ENCODE measurements at places on chromosomes 11 and 22.

DNA sequence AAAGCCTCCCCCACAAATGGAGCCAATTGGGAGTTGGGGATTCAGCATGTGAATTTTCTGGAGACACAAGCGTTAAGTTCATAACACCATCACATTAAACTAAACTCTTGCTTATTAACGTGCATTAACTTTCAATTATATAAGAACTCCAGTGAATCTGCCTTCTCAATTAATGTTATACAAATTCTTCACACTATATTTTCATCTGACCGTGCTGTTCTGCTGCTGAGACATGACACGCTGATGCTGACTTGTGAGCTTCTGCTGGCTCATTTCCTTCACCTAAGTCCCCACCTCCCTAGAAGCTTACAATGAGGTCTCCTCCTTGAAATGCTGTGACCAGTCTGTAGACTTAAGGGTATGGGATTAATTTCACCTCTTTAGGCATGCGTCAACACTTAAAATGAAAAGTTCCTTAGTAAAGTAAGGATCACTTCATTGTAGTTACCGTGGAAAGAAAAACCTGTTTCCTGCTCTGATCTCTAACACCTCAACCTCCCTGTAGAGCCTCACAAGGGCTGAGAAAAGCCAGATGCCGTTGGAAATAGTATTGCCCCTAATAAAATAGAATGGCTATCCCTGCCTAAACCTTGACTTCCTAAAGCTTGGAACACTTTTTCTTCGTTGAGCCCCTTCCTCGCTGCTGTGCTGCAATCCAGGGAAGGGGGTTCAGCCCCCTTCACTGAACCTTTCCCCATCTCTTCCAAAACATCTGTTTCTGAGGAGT, 2.2 kb downstream of the HBG2 start:
- no peaks in the 10 kb centered on the region for H3K27me3 ChIP-seq
- no peaks in the 10 kb centered on the region for H3K4me1 ChIP-seq
- no peak overlapping the region for H3K4me3 ChIP-seq

DNA sequence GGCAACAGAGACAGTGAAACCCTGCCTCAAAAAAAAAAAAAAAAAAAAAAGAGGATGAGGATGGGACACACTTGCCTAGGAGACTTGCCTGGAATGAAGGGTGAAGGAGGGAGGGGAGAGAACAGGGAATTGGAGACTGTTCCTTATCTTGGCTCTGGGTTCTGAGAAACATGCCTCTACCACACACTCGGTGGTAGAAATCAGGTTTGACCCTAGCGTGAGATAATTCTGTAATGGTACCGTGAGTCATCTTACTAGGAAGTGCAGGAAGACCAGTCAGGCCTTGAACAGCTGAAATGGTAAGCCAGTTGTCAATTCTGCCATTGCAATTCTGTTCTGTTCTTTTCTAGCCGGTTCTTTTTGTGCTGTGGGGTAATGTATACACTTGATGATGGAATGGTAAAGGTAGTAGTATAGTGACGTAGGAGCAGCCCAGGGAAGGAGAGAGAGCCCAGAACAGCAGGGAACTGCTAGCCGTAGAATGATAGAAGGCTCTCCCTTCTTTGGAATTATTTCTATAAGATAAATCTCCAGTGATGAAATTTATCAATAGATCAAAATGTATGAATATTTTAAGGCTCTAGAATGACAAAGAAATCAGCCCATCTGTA, 3.9 kb upstream of the AMBRA1 start:
- no peak for DNase-seq
- H3K36me3 ChIP-seq, result no peaks in the 10 kb centered on the region
- H3K27me3 ChIP-seq, result no peaks in the 10 kb centered on the region
- H3K4me3 ChIP-seq, result no peak overlapping the region
- H3K4me1 ChIP-seq, result peaks cover 12% of the 10 kb centered on the region
- no peak overlapping the region for H3K27ac ChIP-seq

GRCh38 chr11:103673773-103674172, 362.7 kb upstream of the DDI1 start:
- H3K36me3 ChIP-seq, result no peaks in the 10 kb centered on the region
- H3K27ac ChIP-seq, result no peak overlapping the region
- H3K27me3 ChIP-seq, result no peaks in the 10 kb centered on the region
- no peaks in the 10 kb centered on the region for H3K4me1 ChIP-seq

DNA sequence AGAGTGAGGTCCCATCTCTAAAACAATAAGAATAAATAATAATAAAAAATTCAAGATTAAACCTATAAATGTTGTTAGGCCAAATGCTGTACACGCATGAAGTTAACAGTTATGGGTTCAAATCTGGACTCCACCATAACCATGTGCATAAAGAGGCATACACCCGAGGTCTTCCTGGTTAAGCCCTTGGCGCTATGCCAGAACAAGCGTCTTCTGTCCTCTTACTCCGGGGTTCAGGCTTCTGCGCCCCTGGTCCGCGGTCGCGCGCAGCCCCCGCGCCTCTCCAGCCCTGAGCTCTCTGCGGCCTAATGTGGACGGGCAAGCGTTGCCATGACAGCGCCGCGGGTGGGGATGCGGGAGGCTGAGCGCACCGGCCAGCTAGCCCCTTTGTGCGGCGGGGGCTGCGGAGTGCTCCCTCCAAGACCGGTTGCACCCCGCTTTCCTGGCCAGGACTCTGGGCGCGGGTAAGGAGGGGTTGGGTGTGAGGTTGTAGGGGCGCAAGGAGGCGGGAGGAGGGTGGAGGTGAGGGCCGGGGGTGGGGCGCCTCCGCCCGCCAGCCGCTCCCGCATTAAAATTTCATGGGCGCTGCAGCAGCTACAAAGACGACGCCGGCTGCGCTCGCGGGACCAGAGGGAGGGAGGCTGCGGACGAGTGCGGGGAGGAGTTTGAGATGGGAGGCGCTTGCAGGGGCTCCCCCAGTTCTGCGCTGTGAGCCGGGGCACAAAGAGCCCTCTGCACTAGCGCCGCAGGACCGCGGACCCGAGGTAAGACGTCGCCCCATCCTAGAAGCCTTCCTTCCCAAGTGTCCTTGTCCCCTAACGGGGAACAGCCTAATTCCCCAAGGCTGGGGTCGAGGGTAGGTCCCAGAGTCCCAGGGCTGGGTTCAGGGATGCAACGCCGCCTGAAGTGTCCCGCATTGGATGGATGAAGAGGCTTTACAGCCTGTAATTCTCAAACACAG, at the start of gene MIAT:
Gene MIAT (plus strand): TSS at position 698 of the 961 bp plus-strand sequence.
- H3K4me3 ChIP-seq, result no peak within 1 kb of the TSS
- DNase-seq, result peak; percentile 27
- H3K27me3 ChIP-seq, result peaks cover 18% of the 10 kb centered on the region
- peaks cover 30% of the 10 kb centered on the region for H3K4me1 ChIP-seq
- no peak within 1 kb of the TSS for H3K27ac ChIP-seq
- H3K36me3 ChIP-seq, result no peaks in the 10 kb centered on the region

- no peak for DNase-seq
- no peak overlapping the region for H3K4me3 ChIP-seq
- no peaks in the 10 kb centered on the region for H3K36me3 ChIP-seq
- peaks cover 8% of the 10 kb centered on the region for H3K4me1 ChIP-seq
- no peak overlapping the region for H3K27ac ChIP-seq
- H3K27me3 ChIP-seq, result no peaks in the 10 kb centered on the region
Observed at GRCh38 chr11:123282597-123282996, 87.5 kb upstream of the CLMP start.

- peak; percentile 71 for DNase-seq
- peaks cover 20% of the 10 kb centered on the region for H3K4me1 ChIP-seq
- H3K27me3 ChIP-seq, result peaks cover 24% of the 10 kb centered on the region
Observed at GRCh38 chr11:8258784-8259183, 4.9 kb downstream of the LMO1 start.

DNA sequence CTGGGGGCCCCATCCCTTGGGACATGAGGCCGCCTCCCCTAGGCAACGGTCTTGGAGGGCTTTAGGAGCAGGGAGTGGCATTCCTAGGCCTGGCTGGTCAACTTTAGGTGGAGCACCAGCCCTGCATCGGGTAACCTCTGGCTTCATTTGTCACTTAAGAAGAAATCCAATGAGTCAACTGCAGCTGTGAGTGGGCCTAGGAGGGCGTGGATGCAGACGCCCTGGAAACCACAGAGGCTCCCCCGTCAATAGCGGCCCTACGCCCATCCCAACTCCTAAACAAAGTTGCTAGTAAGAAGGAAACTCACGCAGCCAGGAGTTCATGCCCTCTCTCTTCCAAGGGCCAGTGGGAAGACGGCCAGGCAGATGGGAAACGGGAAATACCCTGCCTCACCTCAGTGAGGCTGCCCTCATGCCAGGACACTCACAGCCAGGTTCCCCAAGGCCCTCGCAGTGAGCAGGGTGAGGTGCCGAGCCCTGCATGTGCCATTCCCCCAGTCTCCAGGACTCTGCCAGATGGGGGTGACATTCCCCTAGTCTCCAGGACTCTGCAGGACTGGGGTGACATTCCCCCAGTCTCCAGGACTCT, 20.8 kb downstream of the BID start:
- no peaks in the 10 kb centered on the region for H3K27me3 ChIP-seq
- peaks cover 33% of the 10 kb centered on the region for H3K36me3 ChIP-seq
- no peak overlapping the region for H3K4me3 ChIP-seq
- no peak for DNase-seq
- H3K27ac ChIP-seq, result no peak overlapping the region
- peaks cover 9% of the 10 kb centered on the region for H3K4me1 ChIP-seq

DNA sequence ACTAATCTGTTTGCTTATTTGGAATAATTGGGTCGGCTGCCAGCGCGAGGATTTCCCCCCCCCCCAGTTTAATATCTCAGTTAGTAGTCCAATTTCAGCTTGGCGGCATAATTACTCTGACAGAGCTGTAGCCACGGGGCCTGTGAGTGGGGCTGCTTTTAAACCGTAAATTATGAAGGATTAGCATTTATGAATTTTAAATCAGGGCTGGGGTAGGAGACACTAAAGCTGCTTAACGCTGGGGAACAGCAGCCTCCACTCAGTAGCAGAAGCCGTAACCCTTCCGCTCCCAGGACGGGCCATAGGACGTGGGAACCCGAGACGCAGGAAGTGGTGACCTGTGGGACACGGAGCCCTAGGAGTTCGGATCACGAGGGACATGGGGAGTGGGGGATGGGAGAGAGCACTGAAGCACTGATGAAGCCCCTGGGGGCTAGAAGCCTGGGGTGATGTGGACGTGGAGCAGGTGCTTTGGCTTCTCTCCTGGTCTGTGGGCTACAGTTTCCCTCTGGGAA, 66.2 kb upstream of the LMO1 start:
- H3K36me3 ChIP-seq, result no peaks in the 10 kb centered on the region
- H3K4me3 ChIP-seq, result no peak overlapping the region
- no peak for DNase-seq
- H3K4me1 ChIP-seq, result peaks cover 68% of the 10 kb centered on the region
- H3K27ac ChIP-seq, result no peak overlapping the region

GRCh38 chr11:35619855-35620640, 1.8 kb downstream of the FJX1 start:
- no peak for DNase-seq
- peaks cover 26% of the 10 kb centered on the region for H3K4me1 ChIP-seq
- peaks cover 75% of the 10 kb centered on the region for H3K27me3 ChIP-seq
- H3K36me3 ChIP-seq, result no peaks in the 10 kb centered on the region

DNA sequence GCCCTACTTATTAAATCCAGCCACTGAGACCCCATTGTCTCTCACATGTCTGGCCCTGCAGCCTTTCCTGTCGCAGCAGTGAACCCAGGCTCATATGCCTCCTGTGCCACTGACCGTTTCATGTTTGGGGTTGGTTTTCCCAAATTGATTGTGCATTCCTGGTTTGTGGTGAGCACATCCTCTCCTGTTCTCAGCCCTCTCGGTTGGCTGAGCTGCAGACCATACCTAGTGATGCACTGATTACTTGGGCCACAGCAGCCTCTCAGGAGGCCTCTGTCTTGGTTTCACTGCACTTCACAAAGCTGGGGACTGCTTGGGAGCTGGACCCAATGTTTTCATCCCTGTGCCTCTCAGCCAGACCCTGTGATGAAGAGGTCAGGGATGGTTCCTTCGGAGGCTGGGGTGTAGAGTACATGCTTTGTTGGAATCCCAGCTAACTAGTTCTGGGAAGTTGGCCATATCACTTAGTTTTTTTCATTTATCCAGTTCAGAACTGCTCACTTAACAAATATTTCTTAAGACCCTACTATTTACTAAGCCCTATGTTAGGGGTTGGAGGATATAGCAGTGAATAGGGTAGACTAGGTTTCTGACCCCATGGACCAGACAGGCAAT, 30.9 kb downstream of the PARVA start:
- no peaks in the 10 kb centered on the region for H3K27me3 ChIP-seq
- no peak for DNase-seq
- no peaks in the 10 kb centered on the region for H3K4me1 ChIP-seq
- H3K4me3 ChIP-seq, result no peak overlapping the region
- no peak overlapping the region for H3K27ac ChIP-seq
- H3K36me3 ChIP-seq, result no peaks in the 10 kb centered on the region

Data from CD14-positive monocyte (primary cell).